H54 (cell line): ENCODE measurements at places on chromosomes 13 and 19.
A peak's percentile ranks its signal among the peaks of the same experiment; 100 is the strongest.

- no peak for DNase-seq
These were observed 819.6 kb upstream of the ATXN8OS start for GRCh38 chr13:69288026-69288425.

DNA sequence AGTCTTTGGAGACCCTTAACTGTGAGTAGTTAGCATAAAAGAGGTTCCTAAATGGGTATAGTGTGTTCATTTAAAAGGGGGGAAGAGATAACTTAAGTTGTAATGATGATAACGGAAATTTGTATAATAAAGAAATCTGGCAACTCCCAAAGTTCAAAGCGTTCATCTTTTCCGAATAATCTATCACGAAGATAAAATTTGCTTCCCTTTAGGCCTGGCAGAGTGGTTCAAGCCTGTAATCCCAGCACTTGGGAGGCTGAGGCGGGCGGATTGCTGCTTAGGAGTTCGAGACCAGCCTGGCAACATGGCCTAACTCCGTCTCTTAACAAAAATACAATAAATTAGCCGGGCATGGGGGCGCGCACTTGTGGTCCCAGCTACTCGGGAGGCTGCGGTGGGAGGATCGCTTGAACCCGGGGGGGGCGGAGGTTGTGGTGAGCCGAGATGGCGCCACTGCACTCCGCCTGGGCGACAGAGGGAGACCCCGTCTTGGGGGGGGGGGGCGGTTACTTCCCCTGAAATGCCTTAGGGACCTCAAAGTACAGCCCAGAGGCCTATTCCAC is 934 bp downstream of the N4BP2L2 start:
- DNase-seq = no peak

DNA sequence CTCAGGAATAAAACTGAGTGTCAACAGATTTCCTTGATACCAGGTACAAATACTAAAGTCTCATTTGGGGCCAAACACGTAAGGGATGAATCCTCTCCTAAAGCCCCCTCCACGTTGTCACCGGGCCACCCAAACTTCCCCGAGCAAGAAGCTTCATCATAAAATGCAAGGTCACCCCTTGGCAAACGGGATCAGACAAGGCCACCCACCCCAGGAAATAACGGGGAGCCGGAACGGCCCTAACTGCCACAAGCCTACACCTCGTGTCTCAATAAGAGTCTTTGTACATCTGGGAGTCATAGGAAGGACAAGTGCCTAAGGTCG is 717 bp downstream of the EEF2 start:
- DNase-seq = no peak

- DNase-seq = no peak
These were observed 1.5 kb downstream of the PDS5B start for GRCh38 chr13:32587811-32588170.

GRCh38 chr13:111201304-111201940 is 86.3 kb downstream of the ARHGEF7 start:
- DNase-seq = no peak

DNA sequence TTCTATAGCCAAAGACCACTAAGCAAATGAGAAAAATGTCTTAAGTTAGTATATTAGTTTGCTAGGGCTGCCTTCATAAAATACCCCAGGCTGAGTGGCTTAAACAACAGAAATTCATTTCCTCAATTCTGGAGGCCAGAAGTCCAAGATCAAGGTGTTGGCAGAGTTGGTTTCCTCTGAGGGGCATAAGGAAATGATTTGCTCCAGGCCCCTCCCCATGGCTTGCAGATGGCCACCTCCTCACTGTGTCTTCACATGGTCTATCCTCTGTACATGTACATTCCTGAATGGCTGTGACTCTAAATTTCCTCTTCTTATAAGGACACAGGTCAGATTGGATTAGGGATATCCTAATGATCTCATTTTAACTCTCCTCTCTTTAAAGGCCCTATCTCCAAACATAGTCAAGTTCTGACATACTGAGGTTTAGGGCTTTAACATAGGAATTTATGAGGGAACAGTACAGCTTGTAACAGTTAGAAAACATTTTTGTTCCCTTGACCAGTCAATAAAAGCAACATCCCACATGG is 307.4 kb downstream of the DIAPH3 start:
- no peak for DNase-seq

GRCh38 chr13:77213644-77214043 is 113.2 kb downstream of the MYCBP2 start:
- no peak for DNase-seq

GRCh38 chr13:74084375-74084935 is 49.7 kb downstream of the KLF12 start:
- no peak for DNase-seq

- no peak for DNase-seq
These were observed 252.2 kb downstream of the TSHZ3 start for GRCh38 chr19:31096935-31097545.

- no peak for DNase-seq
These were observed 63.0 kb downstream of the NBEA start for GRCh38 chr13:35005051-35005450.

DNA sequence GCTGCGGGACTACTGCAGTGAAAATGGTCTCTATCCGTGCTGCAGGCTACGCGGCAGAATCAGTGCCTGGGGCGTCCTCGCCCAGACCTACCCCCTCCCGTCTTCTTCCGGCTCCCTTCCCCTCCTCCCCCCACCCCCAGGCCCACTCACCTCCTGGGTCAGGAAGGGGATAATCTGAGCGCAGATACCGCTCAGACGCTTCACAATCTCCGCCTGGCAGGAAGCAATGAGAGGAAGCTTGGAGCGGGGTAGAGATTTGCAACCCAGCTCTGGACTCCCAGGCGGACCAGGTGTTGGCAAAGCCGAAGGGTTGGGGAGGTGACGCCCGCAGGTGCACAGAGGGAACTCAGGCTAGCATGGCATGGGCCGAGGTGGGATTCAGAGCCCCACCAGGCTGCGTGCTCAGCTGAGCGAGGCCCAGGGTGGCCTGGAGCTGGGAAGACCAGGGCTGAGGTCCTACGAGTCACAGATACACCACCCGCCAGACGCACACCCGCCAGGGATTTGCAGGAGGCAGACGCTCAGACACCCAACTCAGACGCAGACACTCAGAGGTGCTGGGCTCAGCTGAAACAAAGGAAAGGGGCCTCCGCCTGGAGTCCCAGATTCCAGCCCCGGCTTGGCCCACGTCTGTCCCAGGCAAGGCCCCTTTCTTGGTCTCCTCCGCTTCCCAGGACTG is 4.1 kb downstream of the TLE2 start:
- no peak for DNase-seq

- DNase-seq = no peak
These were observed 67.7 kb upstream of the STARD13 start for GRCh38 chr13:33353210-33353609.

DNA sequence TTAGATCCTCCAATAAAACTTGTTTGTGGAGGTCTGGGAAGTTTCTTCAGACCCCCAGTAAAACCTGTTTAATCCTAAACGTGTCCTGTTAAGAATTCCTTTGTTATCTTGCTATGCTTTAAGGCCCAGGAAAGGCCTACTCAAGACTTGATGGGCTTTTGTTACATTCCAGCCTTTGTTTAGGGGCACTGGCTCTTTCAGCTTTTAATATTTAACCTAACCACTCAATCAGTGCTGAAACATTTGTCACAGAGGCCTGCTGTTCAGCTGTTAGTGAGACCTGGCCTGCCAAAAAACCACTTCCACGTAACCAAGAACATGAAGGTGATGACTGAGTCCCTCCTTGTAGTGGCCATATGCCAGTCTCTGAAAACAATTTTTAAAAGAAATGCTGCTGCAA is 41.7 kb downstream of the PCDH17 start:
- no peak for DNase-seq

DNA sequence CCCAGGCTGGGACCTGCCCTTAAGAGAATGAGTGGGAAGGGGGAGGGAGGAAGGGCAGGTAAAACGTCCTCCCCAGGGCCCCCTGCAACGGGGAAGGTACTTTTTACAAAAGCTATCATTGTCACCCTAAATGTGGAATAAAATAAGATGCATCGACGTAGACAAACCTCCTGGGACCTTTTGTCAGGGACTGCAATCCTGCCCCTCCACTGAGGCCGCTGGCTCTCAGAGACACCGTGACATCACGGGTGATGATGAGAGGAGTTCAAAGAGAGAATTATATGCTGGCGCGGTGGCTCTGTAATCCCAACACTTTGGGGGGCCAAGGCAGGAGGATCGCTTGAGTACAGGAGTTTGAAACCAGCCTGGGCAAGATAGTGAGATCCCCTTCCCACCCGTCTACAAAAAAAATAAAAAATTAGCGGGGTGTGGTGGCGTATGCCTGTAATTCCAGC is 1.8 kb upstream of the MYBPC2 start:
- no peak for DNase-seq

DNA sequence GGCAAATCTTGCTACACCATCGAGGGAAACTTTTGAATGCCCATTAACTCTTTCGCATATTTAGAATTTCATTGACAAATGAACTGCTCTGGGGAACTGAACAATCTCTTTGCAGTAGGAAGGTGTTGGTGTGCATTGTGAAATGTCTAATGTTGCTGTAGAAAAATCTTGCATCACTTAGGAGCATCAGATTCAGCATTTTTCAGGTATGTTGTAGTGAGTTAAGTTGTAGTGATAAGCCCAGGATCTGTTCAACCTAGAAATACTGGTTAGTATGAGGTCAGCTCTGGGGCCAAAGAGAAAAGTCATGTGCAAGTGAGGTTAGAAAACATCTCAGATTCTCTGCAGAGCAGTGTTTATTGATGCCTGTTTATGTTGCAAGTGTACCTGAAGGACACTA is 4.1 kb downstream of the FRY start:
- no peak for DNase-seq

- no peak for DNase-seq
These were observed 899.5 kb upstream of the SLC10A2 start for GRCh38 chr13:103965506-103966243.

- DNase-seq = peak; percentile 52
These were observed 30.2 kb downstream of the CYP2F1 start for GRCh38 chr19:41144403-41144802.

DNA sequence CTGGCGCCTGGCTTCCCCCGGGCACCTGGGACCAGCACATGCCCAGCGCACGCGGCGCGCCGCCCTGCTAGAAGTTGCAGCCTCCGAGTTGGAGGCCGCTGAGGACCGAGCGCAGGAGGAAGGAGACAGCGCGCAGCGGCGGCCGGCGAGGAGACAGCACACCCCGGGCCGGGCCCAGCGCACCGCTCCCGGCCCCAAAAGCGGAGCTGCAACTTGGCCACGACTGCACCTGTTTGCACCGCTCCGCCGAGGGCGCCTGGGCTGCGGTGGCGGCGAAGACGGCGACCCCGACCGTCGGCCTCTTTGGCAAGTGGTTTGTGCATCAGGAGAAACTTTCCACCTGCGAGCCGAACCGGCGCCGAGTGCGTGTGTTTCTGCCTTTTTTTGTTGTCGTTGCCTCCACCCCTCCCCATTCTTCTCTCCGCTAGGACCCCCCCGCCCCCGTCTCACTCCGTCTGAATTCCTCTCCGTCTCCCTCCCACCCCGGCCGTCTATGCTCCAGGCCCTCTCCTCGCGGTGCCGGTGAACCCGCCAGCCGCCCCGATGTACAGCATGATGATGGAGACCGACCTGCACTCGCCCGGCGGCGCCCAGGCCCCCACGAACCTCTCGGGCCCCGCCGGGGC is at the start of gene SOX1:
TSS of gene SOX1 (plus strand) at position 34 of the 626 bp plus-strand sequence. CDS start at position 544, 510 bp downstream.
- DNase-seq = no peak

GRCh38 chr19:1755467-1756171 is 2.3 kb downstream of the ONECUT3 start:
- DNase-seq = no peak

- no peak for DNase-seq
These were observed 10.3 kb upstream of the ZBTB7A start for GRCh38 chr19:4077007-4077374.

DNA sequence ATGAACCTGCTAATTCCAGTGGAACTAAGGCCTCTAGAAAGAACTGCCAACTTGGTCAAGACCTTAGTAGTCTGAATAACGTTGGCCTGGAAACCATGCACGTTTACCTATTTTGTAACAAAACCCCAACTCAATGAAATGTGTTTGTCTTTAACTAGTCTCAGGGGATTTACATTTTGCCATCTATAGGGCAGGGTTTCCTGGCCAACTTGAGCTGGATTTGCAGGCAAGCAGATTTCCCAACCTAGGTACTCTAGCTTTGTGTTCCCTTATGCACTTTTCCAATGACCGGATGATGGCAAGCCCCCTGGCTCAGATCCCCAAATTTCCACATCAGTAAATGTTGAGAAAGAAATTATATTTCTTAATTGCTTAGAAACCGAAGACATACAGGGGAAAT is 114.5 kb downstream of the IRS2 start:
- DNase-seq = no peak

DNA sequence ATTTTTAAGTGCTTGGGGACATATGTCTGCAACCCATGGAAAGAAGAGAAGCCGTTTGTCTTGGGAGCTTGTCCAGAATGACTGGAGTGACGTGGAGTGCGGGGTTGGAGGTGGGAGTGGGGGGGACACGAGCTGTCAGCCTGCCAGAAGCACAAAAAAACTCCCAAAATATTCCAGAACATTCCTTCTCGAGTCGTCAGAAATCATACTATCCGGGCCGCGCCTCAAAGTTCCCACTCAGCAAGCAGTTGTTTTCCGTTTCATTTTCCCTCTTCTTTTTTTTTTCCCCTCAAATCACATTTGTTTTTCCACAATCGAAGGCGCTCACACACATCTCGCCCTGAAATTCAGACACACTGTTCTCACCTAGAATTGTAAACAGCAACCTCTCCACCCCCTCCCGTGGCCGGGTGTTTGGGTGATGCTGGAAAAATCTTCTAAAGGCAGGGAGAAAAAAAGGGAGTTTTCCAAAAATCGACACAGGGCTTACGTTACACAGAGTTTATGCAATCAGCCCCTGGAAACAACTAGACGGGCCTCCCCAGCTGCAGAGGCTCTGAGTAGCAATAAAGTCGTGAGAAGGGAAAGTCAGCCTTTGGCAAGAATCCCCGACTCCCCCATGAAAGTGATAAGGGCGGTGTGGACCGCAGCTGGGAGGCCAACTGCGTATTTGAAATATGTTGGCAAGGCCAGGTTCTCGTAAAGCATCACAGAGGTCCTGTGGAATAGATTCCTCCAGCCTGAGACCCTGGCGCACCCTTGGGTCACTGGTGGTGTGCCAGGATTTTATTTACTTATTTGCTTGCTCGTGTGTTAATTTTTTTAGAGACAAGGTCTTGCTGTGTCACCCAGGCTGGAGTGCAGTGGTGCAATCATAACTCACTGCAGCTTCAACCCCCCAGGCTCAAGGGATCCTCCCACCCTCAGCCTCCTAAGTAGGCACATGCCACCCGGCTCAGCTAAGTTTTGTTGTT is 31.2 kb upstream of the KLF2 start:
- DNase-seq = peak; percentile 55

GRCh38 chr19:35310331-35310730 is 18.4 kb downstream of the MAG start:
- no peak for DNase-seq

DNA sequence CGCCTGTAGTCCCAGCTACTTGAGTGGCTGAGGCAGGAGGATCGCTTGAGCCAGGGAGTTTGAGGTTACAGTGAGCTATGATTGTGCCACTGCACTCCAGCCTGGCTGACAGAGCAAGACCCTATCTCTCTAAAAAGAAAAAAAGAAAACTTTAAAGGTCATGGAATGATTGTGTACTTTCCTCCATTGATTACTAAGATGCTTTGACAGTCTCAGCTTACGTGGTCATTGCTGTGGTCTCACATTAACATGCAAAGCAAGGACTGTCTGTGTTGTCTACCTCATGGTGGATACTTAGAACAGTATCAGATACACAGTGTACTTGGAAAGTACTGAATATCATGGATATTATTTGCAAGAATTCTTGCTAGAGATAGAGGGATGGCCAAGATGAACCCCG is 14.0 kb upstream of the TNFSF14 start:
- no peak for DNase-seq
